ENCODE measurements at places on chromosomes 3 and 15.

- no peak for DNase-seq
These were observed 28.0 kb downstream of the ACAA1 start for GRCh38 chr3:38108649-38109579.

GRCh38 chr3:122233101-122233952 lies 49.9 kb downstream of the CASR start:
- no peak for DNase-seq

GRCh38 chr15:24696842-24697241 lies 21.3 kb downstream of the NPAP1 start:
- no peak for DNase-seq

GRCh38 chr15:31151301-31152233 lies 50.0 kb upstream of the TRPM1 start:
- no peak for DNase-seq

GRCh38 chr3:150346981-150347863 lies 60.9 kb upstream of the TSC22D2 start:
- no peak for DNase-seq

DNA sequence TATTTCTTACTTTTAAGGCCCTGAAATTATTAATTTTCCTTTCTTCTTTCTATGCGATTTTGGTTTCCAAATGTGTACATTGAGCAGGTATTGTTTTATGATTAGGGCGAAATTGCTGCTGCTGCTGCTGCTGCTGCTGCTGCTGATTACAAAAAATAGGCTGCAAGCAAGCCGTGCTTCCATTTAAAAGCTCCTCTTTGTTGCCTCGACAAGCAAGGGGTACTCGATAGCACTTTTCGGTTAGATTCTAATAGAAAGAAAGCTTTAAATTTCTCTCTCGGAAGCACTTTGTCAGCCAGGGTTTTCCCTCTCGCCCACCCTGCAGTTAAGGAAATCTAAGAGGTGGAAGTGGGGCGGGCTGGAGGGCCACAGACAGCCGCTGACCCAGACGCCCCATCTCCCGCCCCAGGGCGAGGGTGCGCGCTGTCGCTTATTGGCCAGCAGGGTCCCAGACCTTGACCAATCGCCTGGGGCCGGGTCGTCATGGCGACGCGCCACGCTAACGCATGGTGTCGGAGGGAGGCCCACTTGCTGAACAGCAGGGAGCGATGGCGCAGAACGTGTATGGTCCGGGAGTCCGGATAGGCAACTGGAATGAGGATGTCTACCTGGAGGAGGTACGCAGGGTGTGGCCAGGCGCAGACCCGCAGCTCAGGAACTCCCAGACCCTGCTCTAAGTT lies at the start of gene CFAP161:
Gene CFAP161, plus strand, starts transcription at position 489 of the 680 bp plus-strand sequence. Its CDS starts 60 bp downstream, at position 549.
- peak; percentile 79 for DNase-seq

GRCh38 chr3:140076552-140076951 lies 141.6 kb downstream of the CLSTN2 start:
- no peak for DNase-seq

GRCh38 chr15:97597801-97598200 lies 362.7 kb upstream of the ARRDC4 start:
- DNase-seq, result no peak

GRCh38 chr3:174253196-174253823 lies 605.8 kb upstream of the NAALADL2 start:
- no peak for DNase-seq

- DNase-seq, result no peak
These were observed 53.2 kb upstream of the HEG1 start for GRCh38 chr3:125108833-125109535.

GRCh38 chr15:56744701-56745683 lies 11.7 kb upstream of the ZNF280D start:
- DNase-seq, result no peak

DNA sequence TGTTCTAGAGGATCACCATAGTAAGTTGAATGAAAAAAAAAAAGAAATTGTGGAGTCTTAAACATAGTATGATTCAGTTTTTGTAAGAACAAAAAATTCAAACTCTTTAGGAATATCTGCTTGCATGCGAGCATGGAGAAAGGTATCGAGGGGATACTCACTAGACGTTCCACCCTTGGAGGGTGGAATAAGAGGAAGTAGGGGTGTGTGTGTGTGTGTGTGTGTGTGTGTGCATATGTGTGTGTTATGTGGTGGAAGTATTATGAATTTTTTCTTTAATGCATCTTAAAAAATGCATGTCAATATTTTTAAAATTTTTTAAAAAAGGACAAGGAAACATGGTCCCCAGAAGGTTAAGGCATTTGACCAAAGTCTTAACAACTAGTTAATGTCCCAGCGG lies 26.5 kb upstream of the SIAH2 start:
- DNase-seq, result no peak

DNA sequence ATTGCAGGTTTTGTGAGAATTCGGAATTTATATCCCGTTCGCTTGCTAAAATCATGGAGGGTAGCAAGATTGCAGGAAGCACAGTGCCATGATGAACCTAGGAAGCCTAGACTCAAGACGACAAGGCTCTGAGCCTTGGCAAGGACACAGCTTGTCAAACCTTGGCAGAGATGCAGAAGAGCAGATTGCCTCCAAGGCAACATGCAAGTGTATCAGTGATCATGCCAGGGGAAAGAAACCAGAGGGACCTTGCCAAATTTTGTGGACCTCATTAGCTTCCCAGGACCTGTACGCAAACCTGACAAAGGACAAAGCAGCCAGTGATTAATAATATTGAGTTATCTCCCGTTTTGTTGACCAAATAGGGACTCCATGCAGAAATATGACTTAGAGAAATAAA lies 159.7 kb downstream of the GOLIM4 start:
- DNase-seq, result no peak

- no peak for DNase-seq
These were observed 256.7 kb upstream of the TLE3 start for GRCh38 chr15:70354346-70354905.

DNA sequence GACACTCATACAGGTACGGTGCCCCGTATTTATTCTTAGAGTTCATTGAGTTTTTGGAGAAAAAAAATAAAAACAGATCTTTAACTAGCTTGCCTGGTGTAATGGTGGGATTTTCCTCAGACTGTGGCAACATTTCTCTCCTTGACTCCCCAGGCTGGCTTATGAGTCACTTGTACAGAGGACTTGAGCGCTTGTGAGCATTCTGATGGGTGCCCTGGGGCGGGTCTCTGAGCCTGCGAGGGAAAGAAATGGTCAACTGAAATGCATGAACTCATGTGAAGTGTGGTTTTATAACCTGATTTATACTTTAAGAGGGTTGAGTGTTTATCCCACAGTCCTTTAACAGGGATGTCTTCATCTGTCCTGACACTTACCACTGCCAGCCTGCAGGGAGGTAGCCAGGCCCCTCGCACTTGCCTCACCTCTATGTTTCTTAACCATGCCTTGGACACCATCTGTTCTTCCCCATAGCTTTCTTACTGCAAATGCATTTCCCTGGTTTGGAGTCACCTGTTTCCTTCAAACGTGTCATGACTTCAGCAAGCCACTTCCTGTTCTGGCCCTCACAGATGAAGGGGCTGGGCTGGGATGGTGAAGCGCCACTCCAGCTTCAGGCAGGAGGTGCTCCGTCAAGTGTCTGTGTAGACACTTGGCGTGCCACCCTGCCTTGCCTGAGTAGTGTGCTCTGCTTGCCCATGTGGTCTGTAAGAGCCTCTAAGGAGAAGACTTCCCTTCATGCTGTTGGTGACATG lies 118.7 kb downstream of the PDE8A start:
- DNase-seq, result no peak

- DNase-seq, result no peak
These were observed 17.1 kb upstream of the IDH2 start for GRCh38 chr15:90119367-90119766.
